ENCODE measurements at places on chromosomes 11 and 22.
A peak's percentile ranks its signal among the peaks of the same experiment; 100 is the strongest.

DNA sequence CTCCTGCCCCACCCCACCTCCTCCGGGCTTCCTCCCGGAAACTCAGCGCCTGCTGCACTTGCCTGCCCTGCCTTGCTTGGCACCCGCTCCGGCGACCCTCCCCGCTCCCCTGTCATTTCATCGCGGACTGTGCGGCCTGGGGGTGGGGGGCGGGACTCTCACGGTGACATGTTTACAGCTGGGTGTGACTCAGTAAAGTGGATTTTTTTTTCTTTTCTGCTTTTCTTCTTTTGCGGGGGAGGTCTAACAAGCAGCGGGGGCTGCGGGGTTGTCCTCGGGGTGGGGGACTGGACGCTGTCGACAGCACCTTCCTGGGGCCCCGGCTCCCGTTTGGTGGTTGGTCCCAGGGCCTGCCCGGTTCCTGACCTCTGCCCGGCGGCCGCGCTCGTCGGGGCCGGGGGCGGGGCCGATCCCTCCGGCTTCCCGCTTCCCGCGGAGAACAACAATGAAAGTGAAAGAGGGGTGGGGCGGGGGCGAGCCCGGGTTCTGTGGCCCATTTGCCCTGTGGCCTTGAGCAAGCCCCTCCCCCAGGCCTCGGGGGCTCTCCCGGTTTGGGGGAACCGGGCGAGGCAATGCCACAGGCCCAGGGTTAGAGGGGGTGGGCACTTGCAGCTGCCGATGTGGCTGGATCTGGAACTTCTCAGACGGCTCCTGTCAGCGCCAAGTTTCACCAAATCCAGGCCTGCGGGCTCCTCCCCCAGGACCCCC is 975 bp upstream of the MDK start:
- peak; percentile 44 for DNase-seq

DNA sequence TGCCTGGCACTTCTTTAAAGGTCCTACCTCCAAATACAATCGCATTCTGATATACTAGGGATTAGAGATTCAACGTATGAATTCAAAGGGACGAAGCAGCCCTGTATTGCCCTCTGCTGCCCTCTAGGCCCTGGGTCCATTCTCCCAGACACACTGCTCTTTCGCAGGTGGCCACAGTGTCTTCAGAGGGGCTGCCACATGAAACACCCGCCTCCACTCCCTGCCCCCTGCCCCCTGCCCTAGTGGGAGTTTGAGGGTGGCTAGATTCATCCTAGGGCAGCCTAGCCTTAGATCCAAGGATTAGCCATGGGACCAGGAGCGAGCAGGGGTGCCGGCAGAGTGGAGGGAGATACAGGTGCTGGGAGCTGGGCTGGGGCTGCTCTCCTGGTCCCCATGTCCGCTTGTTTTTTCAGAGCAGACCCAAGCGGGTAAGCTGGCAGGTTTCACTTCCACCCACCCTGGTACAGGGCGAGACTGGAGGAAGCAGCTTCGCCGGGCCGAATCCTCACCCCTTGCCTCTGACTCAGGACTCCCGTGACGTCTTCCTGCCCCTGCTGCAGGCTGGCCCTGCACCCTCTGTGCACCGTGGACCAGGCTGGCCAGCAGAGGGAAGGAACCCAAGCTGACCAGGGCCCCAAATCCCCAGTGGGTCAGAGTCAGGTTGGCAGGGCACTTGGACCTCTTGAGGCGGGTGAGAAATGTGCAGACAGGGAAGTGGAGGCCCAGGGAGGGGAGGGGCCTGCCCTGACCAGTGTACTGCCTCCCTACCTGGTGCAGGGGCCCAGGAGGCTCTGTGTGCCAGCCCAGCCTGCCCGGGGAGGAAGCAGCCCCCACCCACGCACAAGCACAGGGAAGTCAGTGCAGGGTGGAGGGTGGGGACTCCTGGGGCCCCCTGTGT is 28.4 kb upstream of the HMOX1 start:
- peak; percentile 30 for DNase-seq

GRCh38 chr22:37219533-37219932 is 7.3 kb upstream of the SSTR3 start:
- no peak for DNase-seq

GRCh38 chr11:12388173-12388572 is 10.8 kb downstream of the PARVA start:
- no peak for DNase-seq

DNA sequence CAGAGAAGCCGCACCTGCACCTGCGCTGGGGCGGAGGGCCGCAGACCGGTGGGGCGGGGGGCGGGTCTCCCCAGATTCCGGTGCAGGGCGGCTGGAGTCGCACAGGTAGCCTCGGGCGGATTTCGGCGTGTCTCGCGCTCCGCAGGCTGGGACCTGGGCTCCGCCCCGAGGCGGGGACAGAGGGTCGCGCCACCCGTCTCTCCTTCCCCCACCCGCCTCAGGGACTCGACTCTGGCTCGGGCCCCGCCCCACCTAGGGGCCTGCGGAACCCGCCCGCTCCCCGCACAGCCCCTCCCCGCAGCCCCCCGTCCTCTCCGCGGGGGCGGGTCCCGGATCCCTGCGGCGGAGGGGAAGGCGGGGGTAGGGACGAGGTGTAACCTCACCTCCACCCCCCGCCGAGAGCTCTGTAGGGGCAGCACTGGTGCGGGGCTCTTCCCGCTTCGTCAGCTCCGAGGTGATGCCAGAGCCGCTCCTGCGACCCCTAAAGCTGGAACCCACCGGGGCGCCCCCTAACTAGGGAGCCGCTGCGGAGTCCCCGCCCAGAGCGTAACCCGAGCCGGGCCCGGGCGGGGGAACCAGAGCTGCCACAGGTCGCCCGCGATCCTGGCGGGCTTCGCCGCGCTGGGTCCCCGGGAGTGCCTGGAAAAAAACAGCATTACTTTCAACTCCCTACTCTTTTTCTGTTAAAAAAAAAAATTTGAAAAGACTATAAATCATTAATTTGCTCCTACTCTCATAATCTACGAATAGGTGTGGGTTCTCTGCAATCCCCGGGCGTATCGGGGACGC is at the start of gene SLC29A2:
SLC29A2 (minus strand) TSS at position 134 of the 789 bp plus-strand sequence. CDS start 169 bp downstream, outside the sequence.
- DNase-seq = peak; percentile 58

DNA sequence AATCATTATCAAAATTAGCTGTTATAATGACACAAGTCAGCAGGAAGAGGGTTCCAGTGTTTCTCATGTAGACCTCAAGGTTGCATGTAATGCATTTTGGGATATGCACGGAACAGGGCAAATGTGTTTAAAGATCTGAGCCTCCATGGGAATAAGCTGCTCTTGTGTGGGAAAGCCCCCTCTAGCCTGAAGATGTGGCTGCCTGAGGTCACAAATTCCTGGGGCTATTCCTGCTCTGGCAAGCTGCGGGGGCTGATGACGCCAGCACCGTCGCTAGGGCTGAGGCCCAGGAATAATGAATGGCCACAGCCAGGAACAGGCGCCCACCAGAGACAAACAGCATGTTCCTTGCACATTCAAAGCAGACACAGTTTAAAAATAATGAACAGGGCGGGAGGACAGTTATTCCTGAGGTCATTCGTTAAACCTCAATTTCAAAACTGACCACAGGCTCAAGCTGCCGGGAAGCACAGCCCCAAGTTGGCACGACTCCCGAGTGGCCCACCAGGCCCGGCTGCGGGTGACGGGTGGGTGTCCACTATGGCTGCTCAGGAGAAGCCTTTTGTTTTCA is 11.7 kb downstream of the OSBPL5 start:
- no peak for DNase-seq

DNA sequence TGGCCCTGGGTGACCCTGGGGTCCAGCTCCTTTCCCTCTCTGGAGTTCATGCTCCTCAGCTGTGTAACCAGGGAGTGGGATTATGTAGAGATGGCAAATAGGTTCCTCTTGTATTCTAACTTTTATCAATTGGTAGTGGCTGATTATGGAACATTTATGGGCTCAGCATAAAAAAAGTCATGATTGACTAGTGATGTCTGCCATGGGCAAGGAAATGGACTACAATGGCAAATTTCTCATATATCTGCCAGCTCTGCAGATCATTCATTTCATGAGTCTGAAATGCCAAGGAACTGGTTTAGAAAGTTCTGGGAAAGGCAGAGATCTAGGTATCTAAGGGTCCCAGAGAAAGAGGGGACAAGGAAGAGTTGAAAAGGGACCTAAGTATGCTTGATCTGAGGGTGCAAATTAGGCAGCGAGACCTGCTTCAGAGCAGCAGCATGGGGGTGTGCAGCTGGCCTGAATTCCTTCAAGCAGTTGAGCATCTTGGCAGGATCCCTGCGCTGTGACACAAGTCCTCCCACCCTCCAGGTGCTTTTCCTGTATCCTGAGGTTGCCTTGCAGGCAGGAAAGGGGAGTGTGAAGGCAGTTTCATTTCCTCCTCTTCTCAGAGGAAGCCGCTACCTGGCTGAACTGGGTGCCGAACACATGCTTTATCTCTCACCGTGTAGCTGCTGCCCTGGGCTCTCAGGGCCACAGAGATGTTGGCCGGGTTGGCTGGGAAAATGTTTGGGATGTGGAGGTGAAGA is 10.4 kb downstream of the SLC15A3 start:
- DNase-seq = no peak

Measured in stimulated activated CD8-positive, alpha-beta memory T cell treated with anti-CD3 and anti-CD28 coated beads, Interleukin-15, amount 100 ng/mL, for 4 hours (primary cell).